ENCODE measurements at places on chromosomes 7 and 10.

DNA sequence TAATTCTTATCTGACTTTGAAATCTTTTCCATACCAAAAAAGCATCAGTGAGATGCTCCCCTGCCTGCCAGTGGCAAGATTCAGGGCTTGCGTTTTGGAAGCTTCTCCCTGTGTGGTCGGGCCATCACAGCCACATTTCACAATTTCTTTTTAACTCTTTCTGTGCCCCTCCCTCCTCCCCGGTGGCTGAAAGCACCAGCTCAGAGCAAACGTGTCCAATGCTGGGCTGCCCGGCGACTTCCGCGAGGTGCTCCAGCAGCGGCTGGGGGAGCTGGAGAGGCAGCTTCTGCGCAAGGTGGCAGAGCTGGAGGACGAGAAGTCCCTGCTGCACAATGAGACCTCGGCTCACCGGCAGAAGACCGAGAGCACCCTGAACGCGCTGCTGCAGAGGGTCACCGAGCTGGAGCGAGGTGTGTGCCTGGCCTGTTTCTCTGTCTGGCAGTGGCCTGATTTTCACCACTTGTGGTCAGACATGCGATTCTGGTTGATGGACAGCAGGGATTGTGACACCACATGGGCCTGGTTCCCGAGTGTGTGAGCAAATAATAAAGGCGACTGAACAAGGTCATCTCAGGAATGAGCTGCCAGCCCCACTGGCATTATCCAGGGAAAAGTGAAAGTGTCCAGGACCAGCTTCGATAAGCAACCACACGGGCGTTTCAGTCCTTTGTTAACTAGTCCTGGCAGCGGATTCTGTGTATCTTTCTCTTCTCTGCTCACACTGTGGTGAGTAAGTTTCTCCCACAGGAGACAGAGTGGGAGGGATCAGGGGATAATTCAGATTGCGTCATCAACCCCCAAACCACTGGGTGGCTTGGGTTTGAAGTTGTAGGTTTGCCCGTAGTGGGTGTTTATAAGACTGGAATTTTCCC lies 2.6 kb downstream of the NPTX2 start:
- DNase-seq = no peak

DNA sequence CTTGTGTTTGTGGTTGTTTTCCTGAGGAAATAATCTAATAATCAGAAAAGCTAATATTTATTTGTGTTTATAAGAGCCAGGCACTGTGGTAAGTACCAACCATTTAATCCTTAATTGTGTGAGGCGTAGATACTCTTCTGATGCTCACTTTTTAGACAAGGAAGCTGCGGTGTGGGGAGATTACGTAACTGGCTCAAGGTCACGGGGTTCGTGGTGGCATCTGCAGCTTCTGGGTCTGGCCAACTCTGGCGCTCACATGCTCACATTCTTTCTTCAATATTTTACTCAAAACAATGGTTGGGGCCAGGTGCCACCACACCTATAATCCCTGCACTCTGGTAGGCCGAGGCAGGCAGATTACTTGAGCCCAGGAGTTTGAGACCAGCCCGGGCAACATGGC lies 77.6 kb downstream of the RALA start:
- no peak for DNase-seq

DNA sequence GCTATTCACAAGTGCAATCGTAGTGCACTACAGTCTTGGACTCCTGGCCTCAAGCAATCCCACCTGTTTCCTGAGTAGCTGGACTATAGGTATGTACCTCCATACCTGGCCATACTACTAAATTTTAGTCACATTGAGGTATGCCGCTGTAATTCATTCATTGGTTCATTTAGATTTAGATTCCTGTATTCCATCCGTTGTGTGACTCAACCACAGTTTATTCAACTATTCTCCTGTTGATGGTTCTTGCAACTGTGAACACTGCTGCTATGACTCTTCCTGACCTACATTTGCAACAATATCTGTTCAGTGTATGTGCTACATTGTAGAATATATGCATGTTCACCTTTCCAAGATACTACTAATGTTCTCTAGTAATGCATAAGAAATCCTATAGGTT lies 8.0 kb upstream of the ZCCHC24 start:
- DNase-seq = no peak

- no peak for DNase-seq
Observed at GRCh38 chr10:99658622-99659030, 683 bp upstream of the ENTPD7 start.

- DNase-seq = no peak
Observed at GRCh38 chr10:127332631-127333030, 136.2 kb upstream of the INSYN2A start.

DNA sequence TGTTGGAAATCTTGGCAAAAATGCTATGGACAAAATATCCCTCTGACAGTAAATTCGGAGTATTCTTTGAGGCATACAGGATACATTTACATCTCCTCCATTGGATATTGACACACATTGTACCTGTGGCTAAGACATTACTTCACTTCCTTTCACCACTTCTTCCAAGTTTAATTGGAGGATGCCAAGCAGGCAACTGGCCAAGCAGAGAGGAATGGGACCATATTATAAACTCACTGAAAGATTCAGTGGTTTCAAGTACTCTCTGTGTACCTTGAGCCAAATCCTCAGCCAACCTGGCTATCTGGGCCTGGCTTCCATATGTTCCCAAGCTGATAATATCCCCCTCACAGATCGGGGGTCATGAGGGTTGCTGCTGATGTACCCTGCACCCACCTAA lies 14.7 kb upstream of the JCAD start:
- no peak for DNase-seq

DNA sequence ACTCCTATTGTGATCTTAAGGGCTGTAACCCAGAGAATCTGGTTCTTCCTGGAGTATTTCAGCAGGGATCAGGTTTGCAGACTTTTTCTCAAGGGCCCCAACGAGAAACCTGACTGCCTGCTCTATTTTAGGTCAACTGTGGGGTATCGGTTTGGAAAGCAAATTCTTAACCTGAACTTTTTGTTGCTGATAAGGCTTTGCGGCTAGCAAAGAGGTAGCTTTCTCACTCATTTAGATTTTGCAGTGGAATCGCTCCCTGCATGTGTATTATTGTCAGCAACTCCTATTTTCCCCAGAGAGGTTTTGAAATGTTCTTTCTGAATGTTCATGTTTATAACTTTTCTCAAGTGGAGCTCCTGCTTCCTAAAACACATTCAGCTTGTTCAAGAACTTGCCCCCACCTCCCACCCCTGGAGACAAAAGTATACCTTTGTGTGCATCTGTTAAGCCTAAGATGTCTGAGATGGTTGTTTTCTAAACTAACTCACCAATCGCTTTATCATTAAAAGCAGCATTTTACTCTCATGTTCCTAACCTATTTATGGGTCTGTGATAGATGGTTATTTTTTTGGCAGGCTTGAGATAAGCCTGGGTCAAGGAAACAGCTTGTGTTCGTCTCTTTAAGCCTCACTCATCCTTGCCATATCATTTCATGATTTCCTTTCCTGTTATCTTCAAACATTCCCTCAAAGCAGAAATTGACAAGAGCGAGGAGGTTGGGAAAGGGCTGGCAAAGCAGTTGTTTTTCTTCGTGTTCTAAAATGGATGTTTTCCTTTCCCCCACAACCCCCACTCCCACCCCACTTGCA lies 129.8 kb downstream of the BAMBI start:
- no peak for DNase-seq

- DNase-seq = no peak
Observed at GRCh38 chr10:1874533-1874932, 137.2 kb upstream of the ADARB2 start.

- DNase-seq = no peak
Observed at GRCh38 chr10:90435296-90435695, 422.5 kb downstream of the HTR7 start.

GRCh38 chr7:102463841-102464576 lies 654 bp downstream of the ALKBH4 start:
- DNase-seq = no peak

Measured in effector memory CD4-positive, alpha-beta T cell (primary cell).